ENCODE measurements at places on chromosomes 7 and 10.

DNA sequence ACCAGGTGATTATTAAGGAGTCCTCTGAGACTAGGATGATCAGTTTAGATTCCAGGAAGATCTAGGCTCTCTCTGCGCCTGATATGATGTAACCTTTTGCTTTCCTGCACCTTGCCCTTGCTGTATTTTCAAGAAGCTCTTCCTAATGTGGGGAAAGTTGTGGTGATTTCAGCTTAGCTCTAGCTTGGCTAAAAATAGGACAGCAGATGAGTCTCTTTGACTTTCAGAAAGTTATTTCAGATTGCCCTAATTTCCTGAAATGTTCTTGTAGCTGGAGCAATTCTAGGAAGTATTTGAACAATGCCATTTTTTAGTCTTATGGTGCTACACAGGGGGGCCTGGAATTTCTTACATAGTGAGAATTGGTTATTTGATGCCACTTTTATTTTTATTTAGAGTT lies 3.8 kb downstream of the LCOR start:
- no peak for DNase-seq

DNA sequence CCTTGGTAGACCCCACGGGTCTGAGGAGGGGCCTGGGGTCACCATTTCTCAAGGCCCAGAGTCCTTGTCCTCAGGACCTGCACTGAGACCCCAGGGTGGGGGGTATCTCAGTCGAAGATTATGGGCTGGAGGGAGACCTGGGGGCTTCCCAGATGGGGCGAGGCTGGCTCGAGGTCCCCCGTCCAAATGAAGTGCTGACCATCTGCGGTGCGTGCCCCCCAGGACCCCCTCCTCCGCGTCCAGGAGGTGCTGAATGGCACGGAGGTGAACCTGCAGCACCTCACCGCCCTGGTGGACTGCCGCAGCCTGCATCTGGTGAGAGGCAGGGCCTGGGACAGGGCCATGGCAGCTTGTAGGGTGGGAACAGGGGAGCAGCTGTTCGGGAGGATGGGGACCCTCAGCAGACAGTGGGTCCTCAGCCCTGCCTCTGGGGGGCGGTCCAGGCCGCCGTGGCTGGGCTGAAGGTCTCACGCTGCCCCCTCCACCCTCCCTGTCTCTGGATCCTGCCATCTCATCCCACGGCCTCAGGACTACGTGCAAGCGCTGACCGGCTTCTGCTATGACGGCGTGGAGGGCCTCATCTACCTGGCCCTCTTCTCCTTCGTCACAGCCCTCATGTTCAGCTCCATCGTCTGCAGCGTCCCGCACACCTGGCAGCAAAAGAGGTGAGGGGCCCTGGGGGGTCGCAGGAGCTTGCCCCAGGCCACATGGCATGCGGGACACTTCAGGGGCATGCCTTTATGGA lies 24.3 kb downstream of the TTYH3 start:
- DNase-seq: no peak

GRCh38 chr7:2792856-2793487 lies 51.1 kb downstream of the GNA12 start:
- no peak for DNase-seq

DNA sequence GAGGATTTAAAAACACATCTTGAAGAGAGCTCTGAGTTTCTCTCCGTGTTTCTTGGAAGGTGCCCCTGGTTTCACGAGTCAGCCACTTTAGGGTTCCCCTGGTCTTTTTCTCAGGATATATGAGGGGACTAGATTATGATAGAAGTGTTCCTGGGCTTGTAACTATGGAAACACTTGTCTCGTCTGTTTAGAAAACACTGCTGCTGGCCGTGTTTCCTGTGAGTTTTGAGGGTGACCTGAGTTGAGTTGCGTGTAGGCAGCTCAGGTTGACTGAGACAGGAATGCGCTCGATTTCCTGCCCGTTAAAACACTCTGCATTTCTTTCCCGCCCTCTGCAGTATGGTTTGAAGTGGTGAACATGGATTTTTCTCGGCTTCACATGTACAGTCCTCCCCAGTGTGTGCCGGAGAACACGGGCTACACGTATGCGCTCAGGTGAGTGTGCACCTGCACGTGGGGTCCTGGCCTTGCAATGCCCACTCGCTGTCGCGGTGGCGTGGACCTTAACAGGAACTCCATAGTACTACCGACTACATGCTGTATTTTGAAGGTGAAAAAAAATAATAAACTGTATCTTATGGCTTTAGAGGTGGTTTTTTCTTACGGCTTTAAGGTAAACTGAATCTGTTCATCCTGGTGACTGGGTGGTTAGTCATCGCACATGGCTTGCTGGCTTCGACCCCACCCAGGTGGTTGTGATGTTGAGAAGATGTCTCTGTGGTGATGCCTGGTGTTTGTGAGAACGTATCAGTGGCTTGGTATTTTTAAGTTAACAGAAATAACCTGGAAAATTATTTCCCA lies at the start of gene SUN1:
Gene SUN1, plus strand, starts transcription at position 310 of the 801 bp plus-strand sequence. Its CDS starts 49 bp downstream, at position 359.
- DNase-seq: no peak

- DNase-seq: no peak
These were observed 7.4 kb upstream of the APBB1IP start for GRCh38 chr10:26430641-26431163.

DNA sequence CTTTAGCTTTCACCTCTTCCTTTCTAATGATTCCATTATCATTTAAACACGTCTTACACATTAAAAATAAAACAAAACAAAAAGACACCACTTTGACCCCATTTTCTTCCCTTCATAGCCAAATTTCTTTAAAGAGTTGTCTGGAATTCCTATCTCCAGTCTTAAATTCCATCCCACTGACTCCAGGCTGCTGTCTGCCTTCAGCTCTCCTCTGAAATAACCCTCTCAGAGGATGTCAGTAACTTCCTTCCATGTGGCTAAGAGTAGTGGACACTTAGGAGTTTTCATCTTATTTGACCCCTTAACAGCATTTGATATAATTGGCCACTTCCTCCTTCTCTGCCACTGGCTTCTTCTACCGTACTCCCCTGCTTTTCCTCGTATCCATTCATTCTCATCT lies 69.6 kb upstream of the MKX start:
- DNase-seq: no peak

GRCh38 chr10:121310151-121310711 lies 288.0 kb downstream of the FGFR2 start:
- DNase-seq: no peak

GRCh38 chr10:88840104-88840503 lies 11.5 kb downstream of the ANKRD22 start:
- no peak for DNase-seq

- no peak for DNase-seq
These were observed 38.2 kb downstream of the LYZL1 start for GRCh38 chr10:29326886-29327745.

GRCh38 chr7:141039376-141039775 lies 24.6 kb upstream of the MRPS33 start:
- no peak for DNase-seq

DNA sequence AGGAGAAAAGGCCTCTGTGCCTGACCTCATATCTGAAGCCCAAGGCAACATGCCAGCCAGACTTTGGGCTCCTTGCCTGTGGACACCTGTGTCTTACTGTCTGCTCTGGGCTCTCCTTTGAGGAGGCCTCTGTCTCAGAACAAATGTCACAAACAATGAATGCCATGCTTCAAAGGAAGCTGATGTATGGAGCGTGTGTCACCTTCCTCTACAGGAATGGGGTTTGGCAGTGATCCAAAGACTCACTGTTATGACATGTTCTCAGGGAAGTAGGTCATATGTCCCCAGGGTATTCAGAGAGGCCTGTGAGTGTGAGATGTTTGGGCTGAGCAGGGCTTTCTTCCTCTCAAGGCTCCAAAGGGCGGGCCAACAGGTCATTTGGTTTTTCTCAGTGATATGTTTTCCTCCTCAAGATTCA lies 38.4 kb downstream of the PTPRE start:
- no peak for DNase-seq

DNA sequence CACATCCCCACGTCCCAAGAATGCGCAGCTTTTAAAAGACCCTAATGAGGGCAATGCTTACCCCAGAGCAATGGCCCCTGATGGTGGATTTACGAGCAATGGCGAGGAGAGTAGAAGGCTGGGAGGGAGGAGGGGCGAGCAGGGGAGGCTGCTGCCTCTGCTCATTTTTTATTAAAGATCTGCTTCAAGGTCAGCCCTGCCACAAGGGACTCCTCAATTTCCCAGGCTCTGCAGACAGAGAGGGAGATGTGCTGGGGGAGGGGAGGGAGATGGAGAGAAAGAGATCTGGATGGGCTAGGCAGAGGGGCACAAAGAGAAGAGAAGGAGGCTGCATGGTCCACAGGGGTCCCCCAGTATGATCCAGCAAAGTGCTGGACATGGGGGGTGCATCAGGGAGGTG lies 7.8 kb upstream of the SRRM3 start:
- DNase-seq: no peak

DNA sequence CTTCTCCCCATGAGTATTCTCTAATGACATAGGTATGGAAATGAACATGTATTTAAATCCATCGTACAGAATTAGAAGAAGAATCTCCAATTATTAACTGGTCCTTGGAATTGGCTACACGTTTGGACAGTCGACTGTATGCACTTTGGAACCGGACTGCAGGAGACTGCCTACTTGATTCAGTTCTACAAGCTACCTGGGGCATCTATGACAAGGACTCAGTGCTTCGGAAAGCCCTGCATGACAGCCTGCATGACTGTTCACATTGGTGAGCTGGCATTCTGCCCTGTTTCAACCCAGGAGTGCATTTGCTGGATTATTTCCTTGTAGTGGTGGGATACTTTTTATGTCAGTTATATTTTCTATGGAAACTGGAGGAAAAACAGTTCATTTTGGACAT lies 32.2 kb downstream of the ZRANB1 start:
- no peak for DNase-seq

DNA sequence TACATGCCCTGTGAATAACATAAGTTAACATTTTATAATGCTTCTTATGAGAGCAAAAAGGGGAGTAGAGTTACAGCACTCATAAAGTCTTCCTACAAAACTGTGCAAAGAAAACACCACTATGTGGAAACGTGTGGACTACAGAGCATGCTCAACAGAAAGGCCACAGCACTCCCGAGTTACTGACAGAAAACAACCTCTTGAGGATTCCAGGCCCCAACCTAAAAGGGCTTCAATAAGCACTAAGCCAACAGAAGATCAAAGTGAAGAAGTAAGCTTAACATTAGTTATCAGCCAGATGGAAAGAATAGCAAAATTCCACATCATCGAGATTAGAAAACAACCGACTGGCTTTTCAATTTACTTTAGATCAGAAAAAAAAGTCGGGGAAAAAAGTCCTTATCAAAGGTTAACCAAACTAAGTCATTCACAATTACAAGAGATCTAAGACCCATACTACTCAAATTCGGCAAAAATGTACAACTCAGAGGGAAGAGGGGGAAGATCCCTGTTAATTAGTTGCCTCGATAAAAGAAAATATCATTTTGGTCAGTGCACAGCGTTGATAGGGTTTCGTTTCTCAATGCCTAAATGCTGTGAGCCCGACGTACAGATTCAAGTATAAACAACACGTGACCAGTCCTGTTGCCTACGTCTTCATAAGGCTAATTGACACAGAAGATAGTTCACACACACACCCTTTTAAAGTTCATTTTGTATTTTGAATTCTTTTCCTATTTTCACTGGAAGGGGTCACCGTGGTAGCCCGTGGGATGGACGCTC lies 1.4 kb downstream of the KBTBD2 start:
- DNase-seq: no peak

DNA sequence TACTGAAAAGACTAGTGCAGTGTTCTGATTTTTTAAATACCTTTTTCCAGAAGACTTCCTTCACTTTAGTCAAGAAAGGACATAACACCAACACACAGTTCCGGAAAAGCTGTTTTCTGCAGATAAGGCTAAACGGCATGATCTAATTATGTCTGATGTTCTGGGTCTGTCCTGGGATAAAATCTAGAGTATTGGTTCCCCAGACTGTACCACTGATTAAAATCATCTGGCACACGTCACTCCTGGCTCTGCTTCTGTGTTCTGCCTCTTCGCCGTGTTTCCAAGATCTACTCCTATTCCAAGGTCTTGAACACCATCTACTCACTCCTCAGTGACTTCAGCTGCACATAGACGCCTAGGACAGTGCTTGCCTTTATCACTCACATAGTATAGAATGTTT lies 100.8 kb upstream of the SFMBT2 start:
- DNase-seq: no peak

DNA sequence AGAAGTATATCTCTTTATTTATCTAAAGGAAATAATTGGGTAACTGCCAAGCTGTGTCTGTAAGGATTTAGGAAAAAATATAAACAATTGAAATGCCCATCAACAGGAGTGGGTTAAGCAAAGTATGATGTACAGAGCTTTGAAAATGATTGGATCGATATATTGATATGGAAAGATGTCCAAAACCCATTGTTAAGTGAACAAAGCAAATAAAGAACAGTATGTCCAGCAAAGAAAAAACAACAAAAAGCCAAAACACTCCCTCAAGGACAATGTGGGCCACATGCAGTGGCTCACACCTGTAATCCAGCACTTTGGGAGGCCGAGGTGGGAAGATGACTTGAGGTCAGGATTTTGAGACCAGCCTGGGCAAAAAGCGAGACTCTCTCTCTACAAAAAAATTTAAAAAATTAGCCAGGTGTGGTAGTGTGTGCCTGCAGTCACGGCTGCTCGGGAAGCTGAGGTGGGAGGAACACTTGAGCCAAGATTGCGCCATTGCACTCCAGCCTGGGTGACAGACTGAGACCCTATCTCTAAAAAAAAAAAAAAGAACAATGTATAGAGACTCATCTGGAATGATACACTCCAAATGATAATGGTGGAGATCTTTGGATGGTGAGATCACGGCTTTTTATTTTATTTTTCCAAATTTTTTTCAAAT lies 37.9 kb downstream of the XRCC2 start:
- DNase-seq: no peak

All from left ventricle myocardium inferior (tissue), 1 donor.